ENCODE measurements at places on chromosomes 2 and 18. TPM values are rescaled to one million over a fixed set of nuclear protein-coding genes. Genes with fewer than 3 reads are reported as not detected.
A peak's percentile ranks its signal among the peaks of the same experiment; 100 is the strongest.

- no peak overlapping the region for H3K4me3 ChIP-seq
- H3K27ac ChIP-seq: no peak overlapping the region
- peak; percentile 88 for DNase-seq
- H3K36me3 ChIP-seq: no peaks in the 10 kb centered on the region
These were observed 34.2 kb upstream of the GLI2 start for GRCh38 chr2:120701499-120701898.

DNA sequence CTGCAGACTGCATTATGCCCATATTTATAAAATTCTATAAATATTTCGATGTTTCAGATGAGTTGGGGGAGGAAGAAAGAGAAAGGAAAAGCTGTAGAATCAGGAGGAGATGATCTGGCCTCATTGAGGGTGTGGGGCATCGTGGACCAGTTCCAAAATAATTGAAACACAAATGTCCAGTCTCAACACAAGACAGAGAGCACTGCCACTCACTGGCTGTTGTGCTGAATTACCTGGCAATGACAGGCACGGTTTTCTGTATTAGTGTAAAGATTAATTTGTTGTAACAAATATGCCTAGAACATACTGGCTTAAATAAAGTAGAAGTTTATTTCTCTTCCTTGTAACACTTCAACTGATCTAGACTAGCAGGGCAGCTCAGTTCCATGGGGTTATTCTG lies 24.1 kb downstream of the POLE4 start:
- no peak overlapping the region for H3K4me3 ChIP-seq
- no peaks in the 10 kb centered on the region for H3K36me3 ChIP-seq
- H3K4me1 ChIP-seq: no peaks in the 10 kb centered on the region
- no peak overlapping the region for H3K27ac ChIP-seq
- H3K27me3 ChIP-seq: no peaks in the 10 kb centered on the region

DNA sequence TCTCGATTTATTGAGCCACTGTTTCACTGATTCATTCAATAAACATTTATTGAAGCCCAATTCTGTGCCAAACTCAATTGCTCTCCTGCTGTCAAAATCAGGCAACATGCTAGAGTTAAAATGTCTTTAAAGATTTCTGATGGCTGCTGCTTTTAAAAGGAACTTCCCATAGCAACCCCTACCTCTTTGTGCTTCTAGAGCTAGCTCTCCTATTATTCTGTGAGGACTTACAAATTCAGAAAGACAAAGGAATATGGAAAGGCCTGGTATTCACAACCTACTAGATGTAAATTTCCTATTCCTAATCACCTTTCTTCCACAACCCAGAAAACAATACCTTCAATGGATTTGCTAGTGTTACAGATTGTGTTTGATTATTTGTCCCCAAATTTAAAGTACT lies 395.5 kb downstream of the NRXN1 start:
- H3K27ac ChIP-seq: no peak overlapping the region
- H3K4me3 ChIP-seq: no peak overlapping the region
- H3K27me3 ChIP-seq: no peaks in the 10 kb centered on the region
- H3K4me1 ChIP-seq: no peaks in the 10 kb centered on the region
- DNase-seq: no peak
- no peaks in the 10 kb centered on the region for H3K36me3 ChIP-seq

GRCh38 chr2:2938481-2938880 lies 439.1 kb downstream of the EIPR1 start:
- H3K4me1 ChIP-seq: no peaks in the 10 kb centered on the region
- no peak overlapping the region for H3K4me3 ChIP-seq
- DNase-seq: no peak
- H3K27me3 ChIP-seq: no peaks in the 10 kb centered on the region

- no peaks in the 10 kb centered on the region for H3K4me1 ChIP-seq
- no peaks in the 10 kb centered on the region for H3K36me3 ChIP-seq
- no peak for DNase-seq
- H3K27me3 ChIP-seq: no peaks in the 10 kb centered on the region
These were observed 177.8 kb upstream of the SCN7A start for GRCh38 chr2:166671801-166672200.

DNA sequence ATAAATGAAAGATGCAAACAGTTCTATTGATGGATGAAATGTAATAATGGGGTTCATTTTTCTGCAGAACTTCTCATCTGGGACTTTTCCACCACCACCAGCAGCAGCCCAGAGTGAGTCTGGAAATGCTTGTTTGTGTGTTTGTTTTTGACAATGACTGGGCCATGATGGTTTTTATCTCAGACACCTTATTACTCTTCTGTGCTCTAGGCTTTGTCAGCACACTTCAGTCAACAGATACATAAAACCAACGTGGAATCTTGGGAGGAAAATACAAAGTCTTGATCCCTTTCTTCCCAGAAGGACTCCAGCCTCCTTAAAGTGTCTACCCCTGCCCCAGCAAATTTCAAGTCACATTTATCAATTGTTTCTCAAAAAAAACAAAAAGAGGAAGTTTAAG lies 134.0 kb downstream of the MREG start:
- no peak overlapping the region for H3K4me3 ChIP-seq
- H3K4me1 ChIP-seq: peaks cover 1% of the 10 kb centered on the region
- no peaks in the 10 kb centered on the region for H3K36me3 ChIP-seq

- no peak overlapping the region for H3K27ac ChIP-seq
- no peaks in the 10 kb centered on the region for H3K4me1 ChIP-seq
- H3K4me3 ChIP-seq: no peak overlapping the region
- no peaks in the 10 kb centered on the region for H3K36me3 ChIP-seq
- DNase-seq: no peak
These were observed 32.3 kb downstream of the EML6 start for GRCh38 chr2:54755641-54756326.

DNA sequence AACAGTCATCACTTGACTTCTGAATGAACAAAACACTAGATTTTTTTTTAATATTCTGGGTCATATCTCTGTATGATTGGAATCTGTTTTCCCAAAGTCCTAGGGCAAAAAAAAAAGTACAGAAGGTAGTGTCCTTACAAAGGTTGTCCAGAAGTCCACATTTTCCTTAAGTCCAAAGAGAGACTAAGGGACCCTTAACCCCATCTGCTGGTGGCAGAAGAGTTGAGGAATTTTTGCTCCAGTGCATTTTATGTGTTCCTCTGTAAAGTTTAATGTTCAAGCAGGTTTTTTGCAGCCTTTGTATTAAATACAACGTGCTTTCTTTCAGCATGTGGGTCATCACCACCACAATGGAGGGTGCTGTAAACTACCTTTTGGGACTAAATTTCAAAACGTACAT lies 215.9 kb downstream of the SP3 start:
- no peak overlapping the region for H3K27ac ChIP-seq
- no peaks in the 10 kb centered on the region for H3K27me3 ChIP-seq
- H3K4me3 ChIP-seq: no peak overlapping the region

GRCh38 chr2:181670632-181671031 lies 9.7 kb downstream of the NEUROD1 start:
- H3K27ac ChIP-seq: no peak overlapping the region
- H3K4me3 ChIP-seq: no peak overlapping the region
- peaks cover 45% of the 10 kb centered on the region for H3K27me3 ChIP-seq
- peaks cover 2% of the 10 kb centered on the region for H3K4me1 ChIP-seq
- no peak for DNase-seq
- no peaks in the 10 kb centered on the region for H3K36me3 ChIP-seq

IL1B gene
- total RNA-seq: not detected

MC4R gene
- not detected for total RNA-seq

ICA1L gene
- total RNA-seq: 8.2 TPM

L3MBTL4 gene
- total RNA-seq: 4.6 TPM
